ENCODE measurements at places on chromosomes 11 and 22.

DNA sequence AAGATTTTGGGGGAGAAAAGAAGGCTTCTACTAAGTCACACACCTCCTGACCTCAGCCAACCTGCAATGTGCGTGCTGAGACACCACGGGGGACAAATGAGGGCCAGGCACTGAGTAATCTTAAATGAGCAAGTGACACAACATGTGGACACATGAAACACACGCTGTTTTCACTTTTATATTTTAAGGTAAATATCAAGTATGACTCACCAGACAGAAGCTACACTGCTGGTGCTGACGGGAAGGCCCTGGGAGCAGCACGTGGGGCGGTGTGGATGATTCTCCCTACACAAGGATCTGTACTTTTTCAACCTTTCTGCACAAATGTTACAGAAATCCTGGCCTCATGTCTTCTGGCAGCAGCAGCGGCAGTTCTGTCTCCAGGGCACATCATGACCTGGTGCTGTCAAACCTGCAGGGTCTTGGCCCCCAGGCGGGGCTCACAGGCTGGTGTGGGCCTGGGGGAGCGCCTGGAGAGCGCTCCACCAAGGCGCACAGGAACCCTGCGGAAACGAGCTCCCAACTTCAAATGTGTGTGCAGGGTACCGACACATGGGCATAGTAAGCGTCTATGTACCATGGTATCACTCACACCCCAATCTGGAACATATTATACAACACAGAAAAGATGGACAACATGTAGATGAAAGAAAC lies 61.7 kb downstream of the DGCR2 start:
- peak; percentile 19 for DNase-seq

- DNase-seq = no peak
These were observed 68.1 kb downstream of the CSTPP1 start for GRCh38 chr11:47004595-47005033.

GRCh38 chr22:44885806-44886360 lies 123.9 kb downstream of the PHF21B start:
- peak; percentile 33 for DNase-seq

- no peak for DNase-seq
These were observed 43.8 kb downstream of the BMAL1 start for GRCh38 chr11:13321431-13321830.

DNA sequence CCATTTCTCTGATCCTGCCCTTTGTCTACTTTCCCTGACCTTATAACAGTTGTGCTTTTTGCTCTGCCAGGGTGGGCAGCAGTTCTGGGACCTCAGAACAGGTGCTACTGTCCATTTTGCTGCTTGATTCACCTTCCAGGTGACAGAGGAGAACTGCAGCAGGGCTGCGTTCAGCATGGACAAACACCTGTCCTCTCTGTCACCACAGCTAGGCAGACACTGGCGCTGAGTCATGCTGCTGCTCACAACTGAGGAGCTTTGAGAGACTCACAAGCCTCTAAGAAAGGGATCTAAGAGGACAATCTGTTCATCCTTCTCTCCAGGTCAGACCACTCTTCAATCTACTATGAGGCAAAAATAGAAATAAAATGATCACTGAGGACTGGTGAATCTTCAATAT lies 1144.5 kb upstream of the CCDC90B start:
- DNase-seq = no peak

DNA sequence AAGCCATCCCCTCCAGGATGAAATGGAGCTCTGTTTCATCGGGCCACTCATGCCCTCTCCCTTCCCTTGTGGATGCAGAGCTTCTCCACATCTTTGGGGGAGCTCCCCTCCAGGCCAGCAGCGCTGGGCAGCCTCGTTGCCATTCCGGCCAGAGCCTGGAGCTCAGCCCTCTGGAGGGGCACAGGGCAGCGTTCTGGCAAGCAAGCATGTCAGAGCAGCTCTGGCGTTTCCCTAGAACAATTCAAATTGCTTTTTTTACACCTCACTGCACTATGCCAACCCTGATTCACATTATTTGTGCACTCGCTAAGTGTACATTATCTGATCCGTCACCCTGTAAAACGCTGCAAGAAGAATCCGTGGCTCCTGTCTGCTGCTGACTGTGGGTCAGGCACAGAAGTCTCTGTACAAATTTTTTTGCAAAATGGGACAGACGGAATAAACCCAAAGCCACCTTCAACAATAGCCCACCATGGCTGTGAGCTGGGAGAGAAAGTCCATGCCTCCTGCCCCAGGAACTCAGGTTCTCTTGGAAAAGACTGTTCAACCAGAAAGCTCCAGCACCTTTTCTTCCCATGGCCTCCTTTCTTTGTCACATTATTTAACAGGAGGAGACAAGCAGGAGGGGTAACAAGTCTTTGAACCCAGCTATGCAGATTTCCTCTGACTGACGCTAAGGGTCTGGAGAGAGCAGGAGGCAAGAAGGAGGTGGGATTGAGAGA lies 139.5 kb upstream of the CADM1 start:
- no peak for DNase-seq

DNA sequence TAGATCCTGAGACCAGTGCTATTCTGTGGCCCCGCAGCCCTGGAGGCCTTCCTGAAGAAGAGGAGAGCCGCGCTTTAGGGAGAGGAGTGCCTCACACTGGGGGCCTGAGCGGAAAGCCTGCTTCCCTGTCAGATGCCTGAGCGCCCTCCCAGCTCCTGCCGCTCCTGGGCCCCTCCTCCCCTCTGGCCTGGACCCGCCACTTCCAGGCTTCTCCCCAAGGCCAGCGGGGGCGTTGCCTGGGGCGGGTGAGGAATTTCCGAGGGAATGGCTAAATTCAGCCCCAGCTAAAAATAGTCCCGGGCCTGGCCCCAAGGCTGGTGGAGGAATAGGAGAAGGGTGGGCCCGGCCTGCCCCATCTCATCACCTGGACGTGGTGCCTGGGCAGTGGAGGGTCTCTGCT lies 15.4 kb downstream of the ARHGEF17 start:
- peak; percentile 96 for DNase-seq

Measured in H7 (cell line).